ENCODE measurements at places on chromosomes 16 and 17. TPM values are rescaled to one million over a fixed set of nuclear protein-coding genes. Genes with fewer than 3 reads are reported as not detected.

The GPRC5B gene
- 11.4 TPM for total RNA-seq

The KRTAP16-1 gene
- not detected for total RNA-seq

The ASPA gene
- total RNA-seq, result 0.06 TPM

The C17orf67 gene
- total RNA-seq, result 0.43 TPM

The PRR35 gene
- not detected for total RNA-seq

The CCL8 gene
- not detected for total RNA-seq

The KRT40 gene
- not detected for total RNA-seq

The CDR2L gene
- 38.9 TPM for total RNA-seq

The ITGAX gene
- total RNA-seq, result 0.23 TPM

The JUP gene
- 314 TPM for total RNA-seq

The TMED6 gene
- not detected for total RNA-seq

The NHLRC4 gene
- total RNA-seq, result 0.35 TPM

The SLC25A39 gene
- total RNA-seq, result 197 TPM

The KRTAP4-1 gene
- not detected for total RNA-seq

The RRAD gene
- total RNA-seq, result 40.2 TPM

The CLEC16A gene
- total RNA-seq, result 11.3 TPM

The ZNF778 gene
- 6.2 TPM for total RNA-seq

The QRICH2 gene
- total RNA-seq, result 2.0 TPM

The LLGL2 gene
- 37.0 TPM for total RNA-seq

The CCL18 gene
- total RNA-seq, result not detected

The AIPL1 gene
- not detected for total RNA-seq

The SMIM22 gene
- total RNA-seq, result 0.98 TPM

The GPR179 gene
- total RNA-seq, result not detected

The NACA2 gene
- total RNA-seq, result not detected

The EFCAB5 gene
- 0.29 TPM for total RNA-seq

The CCNF gene
- total RNA-seq, result 53.4 TPM

The ZG16B gene
- total RNA-seq, result 2.1 TPM

The ITGA2B gene
- 0.14 TPM for total RNA-seq

The KRT34 gene
- total RNA-seq, result 15.1 TPM

The AARS1 gene
- 56.0 TPM for total RNA-seq

The ZNF423 gene
- 0.22 TPM for total RNA-seq

The TBC1D3I gene
- not detected for total RNA-seq

The TSNAXIP1 gene
- total RNA-seq, result 0.52 TPM

The RPL19 gene
- 2,234 TPM for total RNA-seq

The TBC1D3K gene
- not detected for total RNA-seq

The TP53TG3B gene
- not detected for total RNA-seq

All from epithelial cell of proximal tubule (primary cell).